Activated CD4-positive, CD25-positive, alpha-beta regulatory T cell treated with anti-CD3 and anti-CD28 coated beads, Interleukin-2, amount 50 U/mL, for 16 hours (primary cell): ENCODE measurements at places on chromosomes 2 and 18.

GRCh38 chr18:712401-713134 lies at the start of gene ENOSF1:
Gene ENOSF1, minus strand, starts transcription at chr18:712630. Its CDS starts 43 bp downstream, at chr18:712587.
- peak; percentile 66 for DNase-seq

- DNase-seq: no peak
These were observed 436.7 kb downstream of the ZEB2 start for GRCh38 chr2:144083211-144083610.

DNA sequence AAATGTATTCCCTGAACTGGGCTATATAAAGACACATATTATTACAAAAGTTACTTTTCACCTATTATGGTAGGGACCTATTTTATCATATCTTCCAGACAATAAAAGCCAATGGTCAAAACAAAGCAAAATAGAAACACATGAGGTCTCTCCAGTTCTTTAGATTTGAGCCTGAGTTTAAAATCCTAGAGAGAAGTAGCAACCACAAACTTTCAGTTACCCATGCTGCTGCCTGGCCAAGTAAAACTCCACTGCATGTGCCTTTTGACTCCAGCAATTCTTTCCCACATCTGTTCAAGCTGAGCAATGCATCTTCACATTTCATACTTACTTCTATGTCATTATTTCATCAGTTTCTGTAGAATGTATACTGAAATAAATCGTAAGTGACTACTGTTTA lies 405.3 kb downstream of the STK39 start:
- DNase-seq: no peak

DNA sequence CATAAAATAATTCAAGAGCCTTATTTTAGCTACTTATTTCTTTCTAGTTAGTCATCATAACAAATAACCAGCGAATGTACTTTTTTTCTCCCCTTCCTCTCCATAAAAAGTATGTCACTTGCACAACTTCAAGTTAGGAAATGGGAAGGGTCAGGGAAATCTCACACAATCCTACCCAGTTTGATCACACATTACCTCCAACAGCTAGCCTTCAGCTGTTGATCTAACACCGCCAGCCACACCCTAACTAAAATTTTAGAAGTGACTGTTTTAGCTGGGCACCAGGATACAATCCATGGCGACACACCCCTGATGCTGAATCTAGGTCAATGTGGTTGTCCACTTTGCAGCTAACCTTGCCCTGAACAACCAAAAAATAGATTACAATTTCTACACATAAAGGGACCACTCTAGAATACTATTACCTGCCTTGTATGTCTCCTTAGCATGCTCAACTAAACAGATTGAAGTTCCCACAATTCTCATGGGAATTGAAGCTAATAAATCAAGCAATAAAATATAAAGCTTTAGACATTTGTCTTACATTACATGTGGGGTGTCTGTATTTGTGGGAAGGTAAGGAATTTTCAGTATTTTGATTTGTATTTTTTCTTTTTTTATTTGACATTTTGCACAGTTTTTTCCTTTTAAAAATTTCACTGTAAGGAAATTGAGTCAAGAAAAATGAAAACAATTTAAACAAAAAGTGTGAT lies 7.3 kb upstream of the COL3A1 start:
- no peak for DNase-seq

- DNase-seq: no peak
These were observed 113.2 kb downstream of the DHRS9 start for GRCh38 chr2:169182573-169182972.

DNA sequence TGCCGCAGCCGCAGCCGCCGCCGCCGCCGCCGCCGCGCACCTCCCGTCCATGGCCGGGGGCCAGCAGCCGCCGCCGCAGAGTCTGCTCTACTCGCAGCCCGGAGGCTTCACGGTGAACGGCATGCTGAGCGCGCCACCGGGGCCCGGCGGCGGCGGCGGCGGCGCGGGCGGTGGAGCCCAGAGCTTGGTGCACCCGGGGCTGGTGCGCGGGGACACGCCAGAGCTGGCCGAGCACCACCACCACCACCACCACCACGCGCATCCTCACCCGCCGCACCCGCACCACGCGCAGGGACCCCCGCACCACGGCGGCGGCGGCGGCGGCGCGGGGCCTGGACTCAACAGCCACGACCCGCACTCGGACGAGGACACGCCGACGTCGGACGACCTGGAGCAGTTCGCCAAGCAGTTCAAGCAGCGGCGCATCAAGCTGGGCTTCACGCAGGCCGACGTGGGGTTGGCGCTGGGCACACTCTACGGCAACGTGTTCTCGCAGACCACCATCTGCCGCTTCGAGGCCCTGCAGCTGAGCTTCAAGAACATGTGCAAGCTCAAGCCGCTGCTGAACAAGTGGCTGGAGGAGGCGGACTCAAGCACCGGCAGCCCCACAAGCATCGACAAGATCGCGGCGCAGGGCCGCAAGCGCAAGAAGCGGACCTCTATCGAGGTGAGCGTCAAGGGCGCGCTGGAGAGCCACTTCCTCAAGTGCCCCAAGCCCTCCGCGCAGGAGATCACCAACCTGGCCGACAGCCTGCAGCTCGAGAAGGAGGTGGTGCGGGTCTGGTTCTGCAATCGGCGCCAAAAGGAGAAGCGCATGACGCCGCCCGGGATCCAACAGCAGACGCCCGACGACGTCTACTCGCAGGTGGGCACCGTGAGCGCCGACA lies 2.4 kb downstream of the POU3F3 start:
- DNase-seq: no peak
